ENCODE measurements at places on chromosomes 1 and 21. TPM values are rescaled to one million over a fixed set of nuclear protein-coding genes. Genes with fewer than 3 reads are reported as not detected.

DNA sequence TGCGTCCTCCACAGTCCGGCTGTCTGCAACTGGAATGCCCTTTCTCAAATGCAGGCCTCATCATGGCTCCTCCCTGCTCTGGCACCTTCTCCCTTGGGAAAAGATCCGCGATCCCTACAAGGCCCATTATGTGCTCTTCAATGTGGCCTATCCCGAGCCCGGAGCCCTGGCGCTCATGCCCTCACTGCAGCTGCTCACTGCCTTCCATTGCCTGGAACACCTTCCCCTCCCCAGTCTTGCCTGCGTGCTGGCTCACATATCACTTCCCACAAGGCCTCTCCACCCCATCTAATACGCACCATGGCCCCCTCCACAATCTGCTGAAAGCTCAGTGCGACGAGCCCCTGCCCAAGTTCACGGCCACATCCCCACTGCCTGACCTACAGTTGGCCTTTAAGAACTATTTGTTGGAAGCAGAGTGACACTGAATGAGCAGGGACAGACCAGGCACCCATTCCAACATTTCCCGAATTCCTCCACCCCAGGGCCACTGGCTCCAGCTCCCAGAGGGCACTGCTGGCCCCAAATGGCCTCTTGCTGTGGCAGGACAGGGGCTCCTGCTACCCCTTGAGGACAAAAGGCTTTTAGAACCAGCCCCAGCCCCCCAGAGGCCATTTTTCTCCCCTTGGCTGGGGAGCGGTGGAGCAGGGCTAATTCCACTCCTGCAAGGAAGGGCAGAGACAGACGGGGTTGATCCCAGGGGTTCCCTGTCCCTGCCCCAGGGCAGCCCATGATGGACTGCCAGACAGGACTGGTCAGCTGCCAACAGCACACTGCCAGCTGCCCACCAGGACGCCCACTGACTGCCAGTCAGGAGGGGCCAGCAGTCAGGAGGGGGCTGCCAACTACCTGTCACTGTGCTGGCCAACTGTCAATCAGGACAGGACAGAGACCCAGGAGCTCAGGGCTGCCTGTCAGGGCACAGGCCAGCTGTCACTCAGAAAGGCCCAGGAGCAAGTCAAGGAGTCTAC is 64.8 kb downstream of the DHRS3 start:
- DNase-seq = no peak

GRCh38 chr1:160204526-160205241 is 500 bp upstream of the PEA15 start:
- DNase-seq = no peak

GRCh38 chr1:14599800-14600199 is 1.3 kb downstream of the KAZN start:
- DNase-seq = no peak

GRCh38 chr1:217539510-217539909 is 91.4 kb downstream of the GPATCH2 start:
- DNase-seq = no peak

- no peak for DNase-seq
Observed at GRCh38 chr1:91546301-91546581, 45.6 kb downstream of the CDC7 start.

DNA sequence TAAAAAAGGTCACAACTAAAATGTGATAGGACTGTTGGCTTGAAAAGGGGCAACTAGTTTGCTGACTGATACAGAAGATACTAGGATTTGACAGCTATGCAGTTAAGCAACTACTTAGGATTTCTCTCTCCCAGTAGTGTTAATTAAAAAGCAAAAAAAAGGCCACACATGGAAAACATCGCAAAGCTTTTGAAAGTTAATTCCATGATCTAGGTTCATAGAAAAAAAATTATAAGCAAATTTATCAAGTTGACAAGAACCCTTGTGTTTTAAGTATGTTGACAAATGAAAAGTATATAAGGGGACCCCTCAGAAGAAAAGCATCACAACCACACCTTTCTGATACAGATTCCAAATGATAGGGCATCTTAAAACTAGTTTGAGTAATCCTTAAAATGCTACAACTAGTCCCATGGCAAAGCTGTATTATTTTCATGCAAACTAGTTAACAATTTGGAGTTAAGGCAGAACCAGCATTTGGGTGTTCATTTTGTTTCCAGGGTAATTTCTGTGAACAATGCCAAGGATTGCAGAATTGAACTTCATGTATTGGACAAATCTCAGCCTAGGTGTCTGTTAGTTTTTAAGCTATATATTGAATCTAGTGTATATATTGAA is 4.1 kb downstream of the PNRC2 start:
- no peak for DNase-seq

DNA sequence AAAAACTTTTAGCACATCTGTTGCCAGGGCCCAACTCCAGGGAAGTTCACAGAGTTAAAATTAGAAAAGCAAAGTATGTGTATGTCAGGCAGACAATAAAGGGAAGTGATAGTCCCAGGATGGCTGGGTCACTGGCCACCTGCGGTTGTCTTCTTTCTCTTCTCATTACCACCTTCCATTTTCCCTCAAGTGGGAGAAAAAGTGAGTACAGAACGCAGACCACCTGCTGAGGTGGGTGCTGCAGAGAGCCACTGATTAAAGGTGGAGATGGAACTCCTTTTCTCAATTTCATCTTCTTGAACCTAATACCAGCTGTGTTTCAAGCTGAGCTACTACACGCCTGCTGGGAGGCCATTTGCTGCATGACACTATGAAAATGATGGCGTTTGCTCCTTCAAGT is 88.8 kb upstream of the PDE4B start:
- no peak for DNase-seq

- DNase-seq = no peak
Observed at GRCh38 chr1:100443811-100444571, 91.7 kb downstream of the CDC14A start.

DNA sequence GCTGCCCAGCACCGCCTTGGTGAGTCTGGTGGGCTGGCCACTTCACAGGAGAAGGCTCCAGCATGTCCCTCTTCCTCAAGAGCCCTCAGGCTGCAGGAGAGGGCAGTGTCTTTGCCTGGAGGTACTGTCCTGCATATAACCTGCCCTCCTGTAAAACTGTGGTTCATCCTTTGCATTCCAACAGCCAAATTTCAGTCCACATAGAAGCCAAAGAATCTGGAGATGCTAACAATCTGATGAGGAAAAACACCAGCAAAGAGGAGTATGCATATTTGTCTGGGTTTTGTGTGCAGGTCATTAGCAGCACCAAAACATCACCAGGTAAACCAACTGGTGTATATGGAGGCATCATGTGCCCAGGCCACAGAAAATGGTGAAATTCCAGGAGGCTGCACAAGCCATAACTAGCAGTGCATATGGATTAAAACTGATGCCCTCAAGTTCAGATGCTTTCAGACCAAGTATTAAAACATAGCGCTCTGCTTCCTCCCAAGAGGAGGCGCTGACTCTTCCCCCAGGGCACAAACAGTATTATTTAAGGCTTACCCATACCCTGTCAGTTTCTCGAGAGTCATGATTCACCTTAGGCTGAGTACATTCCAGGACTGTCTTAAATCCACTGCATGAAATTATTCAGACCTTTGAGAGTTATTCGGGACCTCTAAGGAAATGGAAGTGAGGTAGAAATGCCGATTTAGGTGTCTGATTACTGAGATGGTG is 150.5 kb upstream of the COA6 start:
- no peak for DNase-seq

- DNase-seq = no peak
Observed at GRCh38 chr1:54398963-54399528, 7.1 kb downstream of the SSBP3 start.

- DNase-seq = peak; percentile 75
Observed at GRCh38 chr1:157993147-157993917, at the start of gene KIRREL1. KIRREL1 (plus strand) TSS chr1:157993645; CDS start chr1:157993677, 32 bp downstream.

GRCh38 chr21:15281714-15282113 is 216.9 kb upstream of the NRIP1 start:
- DNase-seq = no peak

- no peak for DNase-seq
Observed at GRCh38 chr1:226046240-226046639, 16.3 kb upstream of the H3-3A start.

DNA sequence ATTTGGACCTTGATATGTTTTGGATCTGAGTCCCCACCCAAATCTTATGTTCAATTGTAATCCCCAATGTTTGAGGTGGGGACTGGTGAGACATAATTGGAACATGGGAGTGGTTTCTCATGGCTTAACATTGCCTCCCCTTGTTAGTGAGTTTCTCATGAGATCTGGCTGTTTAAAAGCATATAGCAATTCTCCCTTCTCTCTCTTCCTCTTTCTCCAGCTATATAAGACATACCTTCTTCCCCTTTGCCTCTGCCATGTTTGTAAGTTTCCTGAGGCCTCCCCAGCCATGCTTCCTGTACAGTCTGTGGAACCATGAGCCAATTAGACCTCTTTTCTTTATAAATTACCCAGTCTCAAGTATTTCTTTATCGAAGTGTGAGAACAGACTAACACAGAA is 692.4 kb downstream of the KCNT2 start:
- no peak for DNase-seq

DNA sequence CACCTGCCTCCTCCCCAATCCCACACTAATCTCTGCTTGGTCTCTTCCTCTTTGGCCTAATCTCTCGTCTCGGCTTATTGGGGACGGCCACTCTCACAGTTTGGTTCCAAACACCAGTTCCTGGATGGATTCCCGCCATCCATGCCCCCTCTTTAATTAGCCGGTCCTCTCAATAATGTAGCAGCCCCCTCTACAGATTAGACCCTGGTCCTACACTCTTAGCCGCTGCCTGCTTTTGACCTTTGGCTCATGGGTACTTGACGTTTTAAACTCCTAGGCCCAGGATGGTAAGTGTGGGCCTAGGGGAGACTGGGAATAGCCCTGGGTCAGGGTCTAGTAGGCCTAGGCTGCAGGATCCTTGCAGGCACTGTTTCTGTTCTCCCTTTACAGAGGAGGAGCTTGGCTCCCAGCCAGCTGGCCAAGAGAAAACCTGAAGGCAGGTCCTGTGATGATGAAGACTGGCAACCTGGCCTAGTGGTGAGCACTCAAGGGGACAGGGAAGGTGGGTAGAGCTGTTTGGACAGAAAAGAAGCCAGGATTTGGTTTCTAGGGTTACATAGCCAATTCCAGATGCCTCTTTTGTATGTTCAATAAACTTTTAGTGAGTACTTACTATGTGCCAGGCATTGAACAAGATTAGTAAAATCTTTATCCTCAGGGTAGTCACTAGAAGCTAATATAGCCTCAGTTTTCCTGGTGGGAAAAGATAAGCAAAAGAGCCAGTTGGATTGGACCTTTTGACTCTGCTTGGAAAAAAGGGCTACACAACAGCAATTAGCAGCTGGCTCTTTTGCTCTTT is 758 bp downstream of the RAD54L start:
- peak; percentile 23 for DNase-seq

DNA sequence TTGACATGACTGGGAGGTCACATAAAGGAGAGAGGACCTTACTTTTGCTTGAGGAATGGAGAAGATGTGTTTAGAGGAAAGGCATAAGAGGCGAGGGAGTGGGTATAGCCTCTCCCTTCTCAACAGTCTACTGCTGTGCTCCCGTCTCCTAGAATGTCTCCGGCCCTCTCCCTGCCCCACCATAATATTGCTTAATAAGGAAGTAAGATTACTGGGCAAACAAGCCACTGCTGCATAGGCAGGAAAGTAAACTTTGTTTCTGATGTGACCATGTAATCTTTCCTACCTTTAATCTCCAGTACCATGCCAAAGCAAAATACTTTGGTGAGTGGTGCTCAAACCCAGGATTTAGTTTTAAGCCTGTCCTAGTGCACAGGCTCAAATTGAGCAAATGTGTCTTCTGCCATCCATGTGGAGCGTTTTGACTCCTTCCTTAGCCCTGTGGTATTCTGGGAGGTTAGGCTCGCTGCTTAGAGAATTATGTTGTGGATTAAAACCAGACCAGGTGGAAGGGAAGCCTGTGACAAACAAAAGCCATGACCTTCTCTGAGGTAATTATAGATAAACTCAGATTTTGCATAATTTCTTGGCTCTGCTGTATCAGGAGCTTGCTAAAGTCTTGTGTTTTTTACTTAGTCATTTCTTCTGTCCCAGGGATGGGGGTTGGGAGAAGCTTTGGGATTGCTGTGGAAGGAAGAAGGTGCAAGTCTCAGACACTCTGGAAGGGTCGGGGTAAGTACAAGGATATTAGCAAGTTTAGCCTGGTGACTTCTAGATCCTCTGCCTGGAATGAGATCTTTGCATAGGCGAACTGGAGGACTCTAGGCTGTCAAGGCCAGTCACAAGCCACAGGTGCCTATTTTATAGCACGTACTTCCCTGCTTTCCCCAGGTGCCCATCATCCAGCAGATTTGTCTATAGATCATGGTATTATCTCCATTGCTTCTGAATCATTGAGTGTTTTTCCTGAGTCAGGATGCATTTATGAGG is 34.5 kb upstream of the DIPK1A start:
- DNase-seq = no peak

GRCh38 chr1:56064705-56065104 is 514.7 kb downstream of the PLPP3 start:
- no peak for DNase-seq

DNA sequence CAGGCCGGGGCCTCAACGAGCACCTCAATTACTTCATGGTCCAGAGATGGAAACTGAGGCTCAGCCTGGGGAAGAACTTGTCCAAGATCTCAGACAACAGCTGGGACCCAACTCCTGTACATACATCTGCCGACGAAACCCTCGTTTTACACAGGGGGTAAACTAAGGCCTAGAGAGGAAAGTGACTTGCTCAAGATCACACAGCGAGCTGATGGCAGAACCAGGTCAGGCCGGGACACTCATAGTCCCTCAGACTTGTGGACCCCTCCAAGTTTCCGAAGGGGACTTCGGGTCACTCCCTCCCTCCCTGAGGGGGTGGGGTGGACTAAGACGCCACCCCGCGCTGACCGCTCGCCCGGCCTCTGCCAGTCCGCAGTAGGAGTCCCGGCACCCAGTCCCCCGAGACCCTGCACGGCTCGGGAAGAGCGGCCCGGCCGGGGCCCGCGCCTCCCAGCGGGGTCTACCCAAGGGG is 430 bp downstream of the WASF2 start:
- DNase-seq = peak; percentile 35

DNA sequence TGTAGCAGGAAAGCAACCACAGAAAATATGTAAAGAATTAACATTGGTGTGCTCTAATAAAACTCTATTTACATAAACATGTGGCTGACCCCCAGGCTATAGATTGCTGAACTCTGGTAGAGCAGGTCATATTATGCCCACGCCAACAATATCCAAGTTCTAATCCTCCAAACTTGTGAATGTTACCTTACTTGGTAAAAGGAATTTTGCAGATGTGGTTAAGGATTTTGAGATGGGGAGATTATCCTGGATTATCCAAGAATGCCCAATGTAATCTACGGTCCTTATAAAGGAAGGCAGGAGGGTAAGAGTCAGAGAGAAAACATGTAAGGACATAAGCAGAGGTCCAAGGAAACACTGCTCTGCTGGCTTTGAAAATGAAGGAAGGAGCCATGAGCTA is 201.0 kb downstream of the USH2A start:
- no peak for DNase-seq

GRCh38 chr1:233033361-233033760 is 83.0 kb downstream of the NTPCR start:
- DNase-seq = no peak

The NASP gene
- 372 TPM for polyA plus RNA-seq

The CLCA2 gene
- not detected for polyA plus RNA-seq

The PRR9 gene
- polyA plus RNA-seq = not detected

The CAMSAP2 gene
- polyA plus RNA-seq = 33.9 TPM

The MRPL37 gene
- 80.0 TPM for polyA plus RNA-seq

The INTS11 gene
- 159 TPM for polyA plus RNA-seq

The GJA9 gene
- polyA plus RNA-seq = 0.47 TPM
